Tibial nerve (tissue), 4 donors: ENCODE measurements at places on chromosomes 2 and 18. TPM values are rescaled to one million over a fixed set of nuclear protein-coding genes. Genes with fewer than 3 reads are reported as not detected.

Gene OTOS
- total RNA-seq, result not detected

Gene APCDD1
- 46.2 TPM for total RNA-seq

Gene KYNU
- total RNA-seq, result 3.5 TPM

Gene ZNF385B
- 2.8 TPM for total RNA-seq

Gene UGT1A5
- total RNA-seq, result not detected

Gene CAD
- total RNA-seq, result 18.6 TPM

Gene CDH19
- total RNA-seq, result 305 TPM

Gene CTAGE1
- not detected for total RNA-seq

Gene CCDC102B
- total RNA-seq, result 5.7 TPM

Gene SERPINB5
- total RNA-seq, result not detected

GRCh38 chr2:139033300-139033699, 253.1 kb upstream of the NXPH2 start:
- no peak for DNase-seq

- no peak for DNase-seq
Measured at GRCh38 chr2:28869494-28870145, 489 bp downstream of the TRMT61B start.

DNA sequence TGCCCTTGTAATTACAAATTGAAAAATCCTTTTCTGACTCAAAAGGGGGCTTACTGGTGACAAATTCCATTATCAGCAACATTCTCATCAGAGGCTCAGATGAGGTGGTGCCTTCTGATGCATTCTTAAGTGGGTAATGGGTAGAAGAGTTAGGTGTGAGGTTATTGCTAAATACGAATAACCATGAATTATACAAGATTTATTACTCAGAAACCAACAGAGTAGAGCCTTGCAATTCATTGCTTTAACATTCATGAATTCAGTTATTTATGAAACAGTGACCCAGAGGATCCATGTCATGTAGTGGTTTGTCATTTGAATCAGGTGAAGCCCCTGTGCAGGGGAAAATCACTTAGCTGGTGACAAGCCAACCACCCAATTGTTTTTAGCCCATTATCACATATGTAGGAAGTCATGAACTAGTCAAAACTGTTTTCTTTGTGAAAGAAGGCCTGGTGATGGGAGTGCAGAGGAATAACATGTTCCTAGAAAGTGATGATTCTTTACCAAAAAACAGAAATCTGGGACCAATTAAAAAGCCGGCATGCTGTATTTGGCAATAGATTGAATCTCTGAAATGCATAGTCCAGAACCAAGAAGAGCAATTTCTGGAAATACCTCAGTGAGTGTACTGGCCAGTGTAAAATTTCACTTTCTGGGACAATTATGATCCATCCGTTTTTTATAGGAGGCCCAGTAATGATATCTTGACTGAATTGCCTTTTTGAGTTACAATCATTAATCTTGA, 70.2 kb downstream of the CRIM1 start:
- no peak for DNase-seq

GRCh38 chr2:133426791-133427190, 141.5 kb downstream of the NCKAP5 start:
- DNase-seq, result no peak

DNA sequence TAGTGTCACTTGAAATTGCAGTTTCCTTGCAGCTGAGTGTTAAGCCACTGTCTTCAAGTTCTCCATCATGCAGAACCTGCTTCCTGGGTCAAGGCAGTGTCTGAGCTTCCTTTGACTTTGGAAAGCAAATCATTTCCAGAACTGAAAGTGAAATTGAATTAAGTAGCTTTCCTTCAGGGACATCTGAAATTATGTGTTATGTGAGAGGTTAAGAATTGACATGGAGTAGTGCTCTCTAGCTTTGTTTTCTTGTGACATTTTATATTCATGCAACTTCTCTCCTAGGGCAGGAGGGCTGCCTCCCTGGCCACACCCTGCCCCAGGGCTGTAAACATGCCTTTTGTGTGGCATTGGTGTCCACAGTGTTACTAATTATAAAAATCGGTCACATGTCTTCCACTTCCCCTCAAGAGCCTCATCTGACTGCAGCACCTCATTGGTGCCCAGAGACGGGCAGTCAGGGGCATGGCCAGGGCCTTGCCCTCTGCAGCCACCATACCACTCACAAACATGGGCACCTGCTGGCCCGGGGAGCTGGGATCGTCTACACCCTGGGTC, 14.4 kb downstream of the RAB12 start:
- DNase-seq, result no peak

DNA sequence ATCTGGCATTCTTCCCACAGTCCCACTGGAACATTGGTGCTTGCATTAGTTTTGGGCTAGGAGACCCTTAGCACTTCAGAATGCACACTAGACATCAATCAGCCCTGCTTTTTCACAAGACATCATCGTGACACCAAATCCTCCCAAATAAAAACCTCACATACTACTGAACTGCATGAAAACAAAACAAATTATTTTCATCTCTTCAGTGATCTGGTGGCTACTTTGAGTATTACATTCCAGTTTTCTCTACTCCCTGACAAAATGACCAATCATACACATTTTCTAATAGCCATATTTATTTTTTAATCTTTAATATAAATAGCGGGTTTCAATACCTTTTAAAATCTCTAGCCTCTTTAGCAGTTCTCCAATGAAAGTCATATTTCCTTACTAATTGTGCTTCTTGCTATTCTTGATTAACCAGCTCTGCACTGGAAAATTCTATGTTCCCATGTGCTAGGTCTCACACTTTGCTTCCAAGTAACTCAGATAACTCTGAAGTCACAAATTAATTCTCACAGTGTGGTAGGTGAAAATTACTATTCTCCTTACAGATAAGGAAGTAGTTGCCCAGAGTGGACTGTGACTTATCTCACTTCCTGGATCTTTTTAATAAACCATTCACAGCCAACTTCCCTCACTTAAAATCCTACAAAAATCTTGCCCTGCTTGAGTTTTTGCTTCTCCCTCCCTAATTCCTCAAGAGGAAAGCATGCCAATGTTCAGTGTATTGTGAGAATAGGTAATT, 82.5 kb upstream of the EPB41L3 start:
- DNase-seq, result no peak

GRCh38 chr2:57880446-57880845, 166.2 kb upstream of the VRK2 start:
- DNase-seq, result no peak

- no peak for DNase-seq
Measured at GRCh38 chr2:31347319-31347718, 67.2 kb downstream of the XDH start.

GRCh38 chr2:74501335-74502071, 2.1 kb upstream of the LBX2 start:
- no peak for DNase-seq

DNA sequence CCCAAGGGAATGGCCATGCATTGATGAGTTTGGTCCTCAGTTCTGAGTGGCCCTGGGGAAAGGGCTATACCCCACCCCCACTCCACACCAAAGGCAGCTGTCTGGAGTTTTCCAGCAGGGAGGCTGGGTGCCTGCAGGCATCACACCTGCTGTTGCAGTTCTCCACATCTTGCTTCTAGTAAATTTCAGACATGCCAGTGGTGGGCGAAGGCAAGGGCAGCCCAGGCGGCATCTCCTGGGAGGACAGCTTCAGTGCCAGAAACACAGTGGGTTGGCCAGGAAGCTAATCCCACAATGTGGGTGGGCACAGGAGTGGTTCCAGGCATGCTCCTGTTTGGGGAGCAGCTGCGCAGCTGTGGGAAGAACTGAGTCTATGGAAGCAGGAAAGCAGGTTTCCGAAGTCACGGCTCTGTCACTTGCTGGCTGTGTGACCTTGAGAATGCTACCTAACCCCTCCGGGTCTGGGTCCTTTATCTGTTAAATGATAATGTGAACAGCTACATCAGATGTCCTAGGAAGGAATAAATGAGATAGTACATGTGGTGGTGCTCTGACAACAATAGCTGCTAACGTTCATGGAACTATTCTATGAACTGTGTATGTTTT, 84.6 kb upstream of the SPTBN1 start:
- DNase-seq, result no peak

DNA sequence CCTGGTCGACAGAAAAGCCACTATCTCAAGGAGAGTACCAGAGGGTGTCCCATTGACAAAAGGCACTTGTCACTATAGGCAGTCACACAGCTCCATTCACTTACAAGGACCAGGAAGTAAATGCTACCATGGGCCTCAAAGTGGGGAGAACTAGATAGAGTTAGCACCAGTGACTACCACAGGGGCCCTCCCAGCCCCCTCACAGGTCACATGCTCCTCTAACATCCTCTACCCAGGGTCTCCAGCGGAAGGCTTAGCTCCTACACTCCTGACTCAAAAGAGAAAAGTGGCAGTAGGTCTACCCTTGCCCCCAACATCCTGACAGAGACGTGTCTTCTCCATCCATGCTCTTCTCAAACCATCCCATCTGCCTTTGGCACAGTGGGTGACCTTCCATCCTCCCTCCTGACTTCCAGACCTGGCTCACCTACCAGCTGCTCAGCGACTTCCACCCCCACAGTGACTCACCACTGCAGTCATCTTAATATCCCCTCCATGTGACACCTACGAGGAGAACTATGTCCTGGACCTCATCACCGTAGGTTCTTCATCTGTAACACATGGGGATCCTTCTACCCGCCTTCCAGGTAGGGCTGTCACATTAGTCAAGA, 5.6 kb upstream of the DNMT3A start:
- DNase-seq, result no peak

DNA sequence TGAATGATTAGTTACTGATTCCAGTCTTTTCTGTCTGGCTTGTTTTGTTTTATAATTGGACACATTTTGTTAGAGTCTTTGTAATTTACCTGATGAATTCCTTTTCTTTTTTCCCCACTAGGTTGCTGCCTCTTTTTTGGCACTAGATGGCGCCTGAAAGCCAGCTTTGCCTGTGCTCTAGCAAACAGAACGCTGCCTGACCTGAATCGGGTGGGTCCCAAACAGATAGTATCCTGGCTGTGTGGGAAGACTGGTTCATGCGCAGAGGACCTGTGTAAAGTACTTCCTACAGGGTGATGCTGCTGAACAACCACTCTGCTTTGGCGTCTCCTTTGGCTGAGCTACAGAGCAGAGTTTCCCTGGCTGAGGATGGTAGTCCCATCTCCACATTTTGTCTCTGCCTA, 288.2 kb downstream of the IKZF2 start:
- DNase-seq, result no peak

- no peak for DNase-seq
Measured at GRCh38 chr2:48754874-48755273, 650 bp downstream of the LHCGR start.

- DNase-seq, result no peak
Measured at GRCh38 chr2:175442441-175442840, 260.9 kb upstream of the ATP5MC3 start.

DNA sequence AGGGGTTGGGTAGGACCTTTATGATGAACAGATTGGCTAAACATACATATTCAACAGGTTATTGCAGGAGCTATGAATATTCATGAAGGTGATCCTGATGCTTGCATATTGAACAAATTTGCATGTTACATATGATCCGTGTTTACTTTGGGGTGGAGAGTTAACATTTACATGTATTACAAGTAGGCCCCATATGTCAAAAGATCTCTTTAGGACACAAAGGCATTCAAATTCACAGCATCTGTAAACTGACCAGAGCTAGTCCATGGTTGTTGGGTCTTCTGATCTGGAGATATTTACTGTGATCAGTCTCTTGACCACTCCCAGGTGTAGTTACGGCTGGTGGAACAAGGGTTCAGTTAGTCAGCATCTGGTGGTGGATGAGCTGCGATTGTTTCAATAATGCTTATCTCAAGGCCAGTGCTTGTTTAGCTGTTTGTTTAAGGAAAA, 80.4 kb downstream of the PMAIP1 start:
- no peak for DNase-seq

DNA sequence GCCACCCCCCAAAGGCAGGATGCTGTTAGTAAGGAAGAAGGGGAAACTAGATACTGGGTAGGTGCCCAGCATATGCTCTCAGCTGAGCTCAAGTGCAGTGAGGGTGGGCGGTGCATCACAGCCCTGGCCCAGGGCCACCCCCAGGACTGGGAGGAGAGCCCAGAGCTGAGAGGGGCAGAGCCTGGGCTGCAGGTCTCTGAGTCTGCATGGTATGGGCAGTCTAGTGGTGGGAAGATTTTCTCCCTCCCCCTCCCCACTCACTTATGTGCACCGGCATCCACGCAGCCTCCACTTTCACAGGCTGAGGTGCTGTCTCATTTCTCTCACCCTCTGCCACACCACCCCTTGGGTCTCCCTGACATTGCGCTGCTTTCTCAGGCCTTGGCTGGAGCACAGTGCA, 48.5 kb upstream of the CAB39 start:
- DNase-seq, result no peak

DNA sequence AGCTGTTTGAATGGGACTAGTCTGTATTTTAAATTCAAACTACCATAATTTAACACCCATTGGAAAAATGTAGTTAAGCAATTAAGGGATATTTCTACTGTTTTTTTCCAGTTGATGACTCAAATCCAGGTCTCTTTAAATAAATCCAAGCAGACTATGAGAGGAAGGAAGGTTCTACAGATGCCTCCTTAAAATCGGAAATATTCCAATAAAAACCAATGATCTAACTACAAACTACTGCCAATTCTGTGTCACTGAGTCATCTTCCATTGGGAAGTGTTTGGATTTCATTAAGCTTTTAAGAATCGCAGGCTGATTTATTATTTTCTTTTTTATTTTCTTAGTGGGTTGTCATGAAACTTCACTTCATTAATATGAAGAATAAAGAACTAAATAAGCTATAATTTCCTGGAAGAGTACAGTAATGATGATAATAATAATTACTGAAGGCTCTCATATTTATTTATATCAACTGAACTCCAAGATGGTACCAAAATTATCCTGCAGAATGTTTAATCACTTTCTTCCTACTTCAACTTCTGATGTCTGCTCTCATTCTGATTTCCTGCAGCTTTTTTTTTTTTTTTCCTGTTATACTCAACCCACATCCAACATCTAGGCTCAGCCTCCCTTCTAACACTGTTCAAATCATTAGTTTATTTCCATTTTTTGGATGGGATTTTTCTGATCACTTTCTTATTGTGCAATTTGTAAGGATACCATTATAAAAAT, 166.3 kb upstream of the FN1 start:
- no peak for DNase-seq
